NT2/D1 (cell line): ENCODE measurements at places on chromosomes 12 and 14.

GRCh38 chr12:63913929-63914328 lies 69.4 kb downstream of the SRGAP1 start:
- no peak for DNase-seq

DNA sequence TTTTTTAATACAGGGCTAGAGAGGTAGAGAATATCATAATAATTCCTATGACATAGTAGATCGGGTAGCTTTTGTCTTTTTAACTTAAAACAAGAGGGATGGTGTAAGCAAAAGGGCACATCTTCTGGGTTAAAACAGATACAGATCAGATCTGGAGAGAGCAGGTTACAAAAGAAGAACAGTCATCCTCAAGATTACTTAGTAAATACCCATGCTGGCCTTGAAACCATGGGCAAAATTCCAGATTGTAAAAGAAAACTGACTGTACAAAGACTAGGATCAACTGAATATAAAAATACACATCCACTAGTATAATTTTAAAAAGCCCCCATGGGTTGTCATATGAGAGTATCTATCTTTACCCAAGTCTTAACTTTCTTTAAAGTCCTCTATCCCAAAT lies 76.7 kb downstream of the MED13L start:
- no peak for DNase-seq

DNA sequence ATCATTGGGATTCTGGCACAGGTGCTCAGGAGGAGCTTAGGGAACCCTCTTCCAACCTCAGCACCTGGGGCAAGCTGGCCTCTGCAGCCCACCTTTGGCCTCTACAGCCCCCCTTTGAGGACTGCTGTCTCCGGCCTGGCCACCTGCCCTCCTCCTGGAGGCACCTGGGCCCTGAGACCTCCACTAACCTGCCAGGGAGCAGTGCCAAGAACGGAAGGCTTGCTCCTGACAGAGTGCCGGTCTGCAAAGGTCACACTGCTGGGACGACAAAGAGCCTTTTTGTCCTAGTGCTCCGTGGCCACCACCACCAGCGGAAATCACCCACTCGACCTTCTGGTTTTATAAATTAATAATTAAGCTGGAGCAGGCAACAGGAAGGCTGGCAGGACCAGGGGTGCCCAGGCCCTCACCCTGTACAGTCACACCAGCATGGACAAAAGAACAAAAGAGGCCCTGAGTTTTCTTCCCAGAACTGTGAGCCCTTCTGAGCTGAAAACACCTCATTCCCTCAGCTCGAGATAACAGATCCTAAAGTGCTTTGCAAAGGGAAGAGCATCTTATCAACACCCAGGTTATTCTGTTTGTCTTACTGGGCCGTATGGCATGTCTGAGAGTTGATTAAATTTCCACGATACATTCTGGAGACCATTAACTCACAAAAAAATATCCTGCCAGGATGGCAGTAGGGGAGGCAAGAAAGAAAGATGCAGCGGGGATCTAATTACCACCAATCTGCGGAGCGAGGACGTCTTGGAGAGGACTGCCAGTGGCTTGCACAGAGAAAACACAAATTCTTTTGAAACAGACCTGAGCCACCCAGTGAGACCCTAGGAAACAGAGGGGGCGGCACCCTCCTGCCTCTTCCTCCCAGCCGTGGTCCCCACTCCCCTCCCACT lies 8.2 kb downstream of the TESC start:
- DNase-seq = no peak

DNA sequence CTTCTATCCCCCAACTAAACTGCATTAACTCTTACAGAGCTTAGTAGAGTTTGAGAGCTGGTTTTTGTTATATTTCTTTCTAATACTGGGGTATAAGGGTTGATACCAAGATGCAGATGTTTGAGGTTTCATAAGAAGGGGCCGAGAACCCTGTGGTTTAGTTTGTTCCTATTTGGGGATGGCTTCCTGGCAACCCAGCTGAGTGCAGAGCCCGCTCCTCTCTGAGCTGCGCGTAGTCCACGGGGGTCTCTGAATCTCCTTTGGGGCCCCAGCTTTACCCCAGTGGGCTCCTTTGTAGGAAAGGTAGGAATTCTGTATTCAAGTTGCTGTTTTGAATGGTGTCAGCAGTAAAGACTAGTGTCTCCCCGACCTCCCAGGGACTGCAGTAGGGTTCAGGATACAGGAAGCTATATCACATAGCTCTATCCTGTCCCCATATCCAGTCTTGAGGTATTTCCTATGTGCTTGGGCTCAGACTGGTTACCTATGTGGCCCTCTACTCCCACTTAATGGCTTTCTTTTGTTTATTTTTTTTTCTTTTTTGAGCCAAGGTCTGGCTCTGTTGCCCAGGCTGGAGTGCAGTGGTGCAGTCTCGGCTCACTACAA lies 25.4 kb downstream of the PLXNC1 start:
- no peak for DNase-seq

- no peak for DNase-seq
Measured at GRCh38 chr12:109795023-109795422, 38.2 kb downstream of the TRPV4 start.

DNA sequence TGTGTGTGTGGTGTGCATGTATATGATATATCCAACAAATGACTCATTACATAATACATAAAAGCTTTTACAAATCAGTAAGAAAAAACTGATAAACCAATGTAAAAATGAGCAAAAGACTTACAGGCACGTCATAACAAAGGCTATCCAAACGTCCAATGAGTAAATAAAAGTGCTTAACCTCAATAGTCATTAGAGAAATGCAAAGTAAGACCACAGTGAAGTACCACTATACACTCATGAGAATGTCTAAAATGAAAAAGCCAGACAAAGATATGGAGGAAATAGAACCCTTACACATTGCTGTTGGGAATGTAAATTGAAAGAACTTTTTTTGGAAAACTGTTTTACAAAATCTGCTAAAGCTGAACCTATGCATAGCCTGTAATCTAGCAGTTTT lies 7.8 kb downstream of the ABCD2 start:
- DNase-seq = no peak
